ENCODE measurements at places on chromosomes 13 and 19.

DNA sequence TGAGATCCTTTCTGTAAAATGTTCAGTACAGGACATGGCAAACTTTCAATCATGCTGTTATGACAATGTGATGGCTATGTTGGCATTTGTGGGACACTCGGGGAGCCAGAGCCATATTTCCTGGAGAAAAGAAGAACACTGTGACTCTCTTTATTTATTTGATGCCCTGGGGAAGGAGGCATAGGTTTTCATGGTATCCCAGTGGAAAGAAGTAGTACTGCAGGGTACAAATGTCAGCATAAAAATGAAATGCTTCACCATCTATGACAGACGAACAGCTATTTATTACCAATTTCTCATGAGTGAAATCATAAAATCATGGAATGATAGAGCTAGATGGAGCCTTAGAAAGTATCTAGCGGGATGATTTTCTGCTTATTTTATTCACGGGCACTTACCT is 217.1 kb downstream of the COL4A1 start:
- no peak for DNase-seq

GRCh38 chr13:45949161-45949560 is 97.6 kb upstream of the SIAH3 start:
- no peak for DNase-seq

DNA sequence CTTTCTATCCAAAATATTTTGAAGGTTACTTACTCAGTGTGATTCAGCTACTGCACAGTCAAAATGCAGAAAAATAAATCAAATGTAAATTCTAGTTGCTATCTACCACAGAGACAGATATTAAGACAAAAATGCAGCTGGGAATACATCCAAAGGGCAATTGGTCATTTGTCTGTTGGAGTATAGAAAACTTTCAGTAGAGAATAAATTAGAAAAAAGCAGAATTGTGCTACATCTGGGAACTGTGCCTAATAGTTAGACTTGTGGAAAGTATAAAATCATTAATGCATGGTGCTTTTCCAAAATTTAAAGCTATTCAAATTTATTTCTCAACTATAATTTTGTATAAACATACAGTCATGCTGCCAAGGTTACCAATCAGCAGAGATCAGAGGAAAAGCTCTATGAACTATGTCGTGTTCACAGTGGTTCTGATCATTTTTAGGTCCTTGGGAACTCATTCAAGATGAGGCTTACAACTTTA is 1635.8 kb downstream of the PCDH9 start:
- DNase-seq: no peak

DNA sequence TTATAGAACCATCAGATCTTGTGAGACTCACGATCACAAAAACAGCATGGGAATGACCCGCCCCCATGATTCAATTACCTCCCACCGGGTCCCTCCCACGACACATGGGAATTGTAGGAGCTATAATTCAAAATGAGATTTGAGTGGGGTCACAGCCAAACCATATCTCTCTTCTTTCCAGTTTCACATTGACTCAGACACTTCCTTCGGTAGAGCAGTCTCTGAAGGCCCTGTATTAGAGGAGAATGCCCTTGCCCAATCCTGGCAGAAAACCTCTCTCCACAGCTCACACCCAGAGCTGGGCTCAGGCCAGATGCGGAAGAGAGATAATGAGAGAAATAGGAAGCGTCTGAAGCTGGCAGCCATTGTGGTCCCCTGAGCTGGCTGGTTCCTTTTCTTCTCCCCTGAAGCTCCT is 72.4 kb upstream of the CLDN10 start:
- no peak for DNase-seq

GRCh38 chr19:54352546-54352945 is 12.2 kb downstream of the LAIR1 start:
- DNase-seq: no peak

DNA sequence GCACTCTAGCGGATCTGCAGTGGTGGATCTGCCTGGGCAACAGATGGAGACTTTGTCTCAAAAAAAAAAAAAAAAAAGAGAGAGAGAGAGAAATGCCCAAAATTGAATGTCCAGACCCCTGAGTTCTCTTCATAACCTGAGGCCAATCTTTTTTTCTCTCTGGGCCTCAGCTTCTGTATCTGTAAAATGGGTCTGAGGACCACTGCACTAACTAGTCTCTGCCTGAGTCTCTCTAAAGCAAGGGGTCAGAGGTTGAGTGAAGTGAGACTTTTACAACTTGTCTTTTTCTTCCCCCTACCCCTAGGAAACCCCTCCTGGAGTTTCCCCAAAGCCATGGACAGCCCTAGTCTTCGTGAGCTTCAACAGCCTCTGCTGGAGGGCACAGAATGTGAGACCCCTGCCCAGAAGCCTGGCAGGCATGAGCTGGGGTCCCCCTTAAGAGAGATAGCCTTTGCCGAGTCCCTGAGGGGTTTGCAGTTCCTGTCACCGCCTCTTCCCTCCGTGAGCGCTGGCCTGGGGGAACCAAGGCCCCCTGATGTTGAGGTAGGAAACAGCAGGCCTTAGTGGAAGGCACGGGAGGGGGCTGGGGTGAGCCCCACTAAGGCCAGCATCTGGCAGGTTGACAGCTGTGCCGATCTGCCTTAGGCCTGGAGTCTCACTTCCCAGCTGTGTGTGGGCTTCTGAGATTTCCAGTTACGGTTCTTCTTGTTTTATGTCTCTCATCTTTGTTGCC is 1.8 kb downstream of the TMEM91 start:
- no peak for DNase-seq

DNA sequence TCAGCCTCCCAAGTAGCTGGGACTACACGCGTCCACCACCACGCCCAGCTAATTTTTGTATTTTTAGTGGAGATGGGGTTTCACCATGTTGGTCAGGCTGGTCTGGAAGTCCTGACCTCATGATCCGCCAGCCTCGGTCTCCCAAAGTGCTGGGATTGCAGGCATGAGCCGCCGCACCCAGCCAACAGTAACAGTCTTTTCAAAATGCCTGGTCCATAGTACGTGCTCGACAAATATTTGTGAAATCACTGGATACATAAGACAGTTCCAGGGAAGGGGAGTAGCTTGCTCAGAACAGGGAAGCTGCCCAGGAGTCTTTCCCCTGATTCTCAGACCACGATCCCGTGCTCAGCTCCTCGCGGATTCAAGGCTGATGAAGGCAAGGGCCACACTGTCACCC is 30.5 kb downstream of the CACNG6 start:
- DNase-seq: no peak

- no peak for DNase-seq
These were observed 24.7 kb downstream of the ATP11A start for GRCh38 chr13:112714376-112715174.

DNA sequence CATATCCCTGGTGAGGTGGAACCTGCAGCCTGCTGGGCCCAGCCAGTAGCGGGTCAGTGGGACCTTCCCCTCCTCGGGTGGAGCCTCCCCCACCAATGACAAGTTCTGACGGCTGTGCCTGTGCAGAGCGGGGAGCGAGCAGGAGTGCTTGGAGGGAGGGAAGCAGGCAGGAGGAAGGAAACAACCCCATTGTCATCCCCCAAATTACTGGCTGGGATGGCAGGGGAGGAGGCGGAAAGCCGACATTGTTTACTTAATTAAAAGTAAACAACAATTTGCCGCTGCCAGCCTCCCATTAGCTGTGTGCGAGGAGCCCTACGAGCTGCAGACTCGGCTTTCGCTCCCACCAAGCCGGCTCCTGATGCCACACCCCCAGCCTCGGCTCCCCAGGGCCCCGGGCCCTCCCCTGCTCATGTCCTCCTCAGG is 45.5 kb downstream of the LYL1 start:
- no peak for DNase-seq

GRCh38 chr13:32503727-32504126 is 34.9 kb downstream of the N4BP2L2 start:
- DNase-seq: no peak

GRCh38 chr19:3521104-3521445 is 15.0 kb downstream of the FZR1 start:
- no peak for DNase-seq

DNA sequence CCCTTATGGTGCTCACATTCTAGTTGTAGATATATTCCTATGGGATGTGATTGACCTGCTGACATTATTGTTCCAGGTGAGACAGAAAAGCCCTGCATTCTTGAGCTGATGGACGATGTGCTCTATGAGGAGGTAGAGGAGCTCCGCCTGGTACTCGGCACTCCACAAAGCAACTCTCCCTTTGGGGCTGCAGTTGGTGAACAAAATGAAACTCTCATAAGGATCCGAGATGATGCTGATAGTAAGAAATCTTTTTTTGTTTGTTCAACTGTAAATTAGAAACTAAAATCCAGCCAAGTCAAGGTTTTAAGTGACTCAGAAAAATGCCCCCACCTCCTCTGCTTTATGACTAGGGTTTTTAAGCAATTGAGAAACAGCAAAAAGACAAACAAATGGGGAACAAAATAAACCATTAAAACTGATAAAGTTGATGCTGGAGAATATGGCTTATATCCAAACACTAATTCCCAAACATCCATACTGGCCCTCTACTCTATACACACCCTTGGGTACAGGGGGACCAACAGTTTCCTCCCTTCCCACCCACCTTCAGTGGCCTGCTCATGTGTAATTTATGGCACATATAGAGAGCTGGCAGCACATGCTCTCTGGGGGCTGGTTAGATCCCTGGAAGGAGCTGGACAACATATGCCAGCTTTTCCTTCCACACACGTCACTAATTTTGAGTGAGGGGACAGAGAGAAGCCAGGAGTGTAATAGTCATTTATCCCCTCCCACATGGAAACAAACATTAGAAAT is 139.6 kb downstream of the STOML3 start:
- DNase-seq: no peak

DNA sequence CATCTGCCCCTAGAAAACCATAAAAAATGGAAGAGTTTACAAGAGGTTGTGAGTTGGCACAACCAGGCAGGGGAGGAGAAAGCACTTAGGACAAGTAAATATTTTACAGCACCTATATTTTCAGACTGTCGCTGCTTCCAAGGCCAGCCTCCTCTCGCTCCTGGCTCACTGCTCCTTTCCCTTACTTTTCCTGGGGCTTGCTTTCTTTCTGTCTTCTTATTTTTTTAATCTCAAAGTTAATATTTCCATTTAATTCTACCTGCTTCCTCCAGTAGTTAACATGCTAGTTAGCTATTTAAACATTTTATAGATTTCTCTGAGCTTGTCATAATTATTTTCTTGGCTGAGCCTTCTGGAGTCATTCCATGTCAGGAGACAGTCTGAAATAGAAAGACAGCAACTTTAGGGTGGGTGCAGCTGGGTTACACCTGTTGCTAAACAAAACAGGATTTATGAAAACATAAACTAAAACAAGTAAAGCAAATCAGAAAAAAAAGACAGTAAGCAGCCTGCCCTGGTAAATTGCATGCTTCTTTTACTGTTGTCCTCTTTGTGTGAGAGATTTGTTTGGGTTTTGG is 330.1 kb downstream of the DLEU7 start:
- DNase-seq: no peak

DNA sequence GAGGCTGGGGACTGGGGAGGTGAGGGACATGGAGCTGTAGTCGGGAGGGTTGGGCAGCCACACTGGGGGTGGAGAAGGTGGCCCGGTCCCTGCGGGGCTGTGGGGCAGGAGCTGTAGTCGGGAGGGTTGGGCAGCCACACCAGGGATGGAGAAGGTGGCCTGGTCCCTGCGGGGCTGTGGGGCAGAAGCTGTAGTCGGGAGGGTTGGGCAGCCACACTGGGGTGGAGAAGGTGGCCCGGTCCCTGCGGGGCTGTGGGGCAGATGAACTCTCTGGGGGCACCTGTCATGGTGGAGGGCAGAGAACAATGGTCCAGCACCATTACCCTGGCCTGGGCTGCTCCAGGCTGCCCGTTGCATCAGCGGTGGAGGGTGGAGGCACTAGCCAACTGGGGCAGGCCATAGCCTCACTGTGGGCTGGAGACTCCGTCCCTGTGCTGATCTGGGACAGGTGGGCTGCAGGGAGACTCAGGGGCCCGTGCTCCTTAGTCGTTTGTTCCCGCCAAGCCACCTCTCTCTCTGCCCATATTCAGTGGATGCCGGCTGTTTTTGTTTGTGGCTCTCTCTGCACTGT is 51.4 kb downstream of the ATP11A start:
- DNase-seq: no peak

DNA sequence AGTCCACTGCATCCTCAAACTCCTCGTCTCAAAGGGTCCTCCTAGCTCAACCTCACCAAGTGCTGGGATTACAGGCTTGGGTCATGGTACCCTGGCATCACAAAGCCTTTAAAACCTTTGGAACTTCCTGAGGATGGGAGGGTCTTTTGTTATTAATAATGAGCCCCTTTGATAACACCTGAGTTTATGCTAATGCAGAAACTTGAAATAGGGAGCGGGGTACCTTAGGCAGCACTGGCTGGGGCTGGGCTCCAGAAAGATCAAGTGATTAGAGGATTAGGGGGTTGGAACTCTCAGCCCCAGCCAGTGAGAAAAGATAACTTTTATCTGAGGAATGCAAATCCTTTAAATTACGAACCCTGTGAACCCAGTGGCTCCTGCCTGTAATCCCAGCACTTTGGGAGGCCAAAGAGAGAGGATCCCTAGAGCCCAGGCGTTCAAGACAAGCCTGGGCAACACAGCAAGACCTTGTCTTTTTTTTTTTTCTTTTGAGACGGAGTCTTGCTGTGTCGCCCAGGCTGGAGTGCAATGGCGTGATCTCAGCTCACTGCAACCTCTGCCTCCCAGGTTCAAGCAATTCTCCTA is 9.3 kb upstream of the PSPC1 start:
- no peak for DNase-seq

GRCh38 chr19:41411100-41411967 is 13.7 kb downstream of the BCKDHA start:
- no peak for DNase-seq

- DNase-seq: no peak
These were observed 1437.6 kb downstream of the UQCRFS1 start for GRCh38 chr19:27775395-27775794.

DNA sequence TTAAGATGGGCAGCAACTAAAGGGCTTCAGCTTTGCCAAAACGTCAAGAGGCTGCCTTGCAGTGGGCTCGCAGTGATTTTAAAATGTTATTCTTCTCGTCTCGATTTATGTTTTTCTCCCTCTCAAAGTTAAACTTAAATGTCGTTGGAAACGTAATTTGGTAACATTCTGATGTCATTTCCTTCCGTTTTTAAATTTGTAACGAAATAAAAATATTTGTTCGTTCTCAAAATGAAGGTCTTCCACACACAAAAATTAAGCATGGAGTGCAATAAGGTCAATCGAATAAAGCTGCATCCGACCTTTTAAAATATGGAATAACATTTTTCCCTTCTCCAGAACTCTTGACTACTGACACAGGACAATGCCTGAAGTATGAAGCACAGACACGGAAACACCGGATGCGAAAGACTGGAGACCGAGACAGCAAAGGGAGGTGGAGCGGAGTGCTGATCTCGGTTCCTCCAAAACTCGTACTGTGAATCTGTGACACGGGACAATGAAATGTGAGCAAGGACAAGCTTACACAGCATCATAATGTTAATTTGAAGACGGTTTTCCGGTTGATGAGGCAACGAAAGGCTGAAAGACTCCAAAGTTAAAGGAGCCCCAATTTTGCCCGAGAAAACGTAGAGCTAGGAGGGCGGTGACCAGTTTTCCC is 850 bp downstream of the MTMR6 start:
- no peak for DNase-seq
